ENCODE measurements at places on chromosomes 4 and X.

GRCh38 chrX:53813670-53814440 is 127.3 kb upstream of the HUWE1 start:
- no peak for DNase-seq

DNA sequence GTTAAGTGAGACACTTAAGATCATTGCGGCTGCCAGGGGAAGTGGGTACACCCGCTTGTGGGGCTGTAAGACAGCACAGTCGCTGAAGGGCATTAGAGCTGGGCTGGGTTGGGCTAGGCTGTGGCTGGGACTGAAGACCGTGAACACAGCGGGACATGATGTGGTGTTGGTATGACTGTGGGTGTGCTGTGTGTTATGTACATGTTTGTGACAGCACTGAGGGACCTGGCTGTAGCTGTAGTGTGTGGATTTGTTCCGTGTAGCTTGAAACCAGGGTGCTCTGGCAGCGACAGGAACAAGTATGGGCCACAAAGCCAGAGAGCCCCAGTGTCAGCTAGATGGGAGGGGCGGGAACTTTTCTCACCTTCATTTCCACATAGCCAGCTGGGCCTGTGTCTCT is 82.1 kb downstream of the NHSL2 start:
- no peak for DNase-seq

DNA sequence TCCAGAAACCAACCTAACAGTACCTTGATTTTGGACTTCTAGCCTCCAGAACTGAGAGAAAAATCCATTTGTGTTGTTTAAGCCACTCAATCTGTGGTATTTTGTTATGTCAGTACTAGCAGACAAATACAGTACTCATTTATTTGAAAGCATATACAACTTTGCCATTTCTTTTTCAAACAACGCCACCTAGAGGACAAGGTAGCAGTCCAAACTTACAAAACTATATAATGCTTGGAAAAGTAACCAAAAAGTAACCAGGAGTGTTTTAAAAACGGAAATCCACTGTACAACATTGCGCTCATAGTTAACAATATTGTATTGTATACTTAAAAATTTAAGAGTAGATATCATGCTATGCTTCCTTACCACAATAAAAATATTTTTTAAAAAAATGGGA is 37.0 kb upstream of the FGF13 start:
- DNase-seq: no peak

DNA sequence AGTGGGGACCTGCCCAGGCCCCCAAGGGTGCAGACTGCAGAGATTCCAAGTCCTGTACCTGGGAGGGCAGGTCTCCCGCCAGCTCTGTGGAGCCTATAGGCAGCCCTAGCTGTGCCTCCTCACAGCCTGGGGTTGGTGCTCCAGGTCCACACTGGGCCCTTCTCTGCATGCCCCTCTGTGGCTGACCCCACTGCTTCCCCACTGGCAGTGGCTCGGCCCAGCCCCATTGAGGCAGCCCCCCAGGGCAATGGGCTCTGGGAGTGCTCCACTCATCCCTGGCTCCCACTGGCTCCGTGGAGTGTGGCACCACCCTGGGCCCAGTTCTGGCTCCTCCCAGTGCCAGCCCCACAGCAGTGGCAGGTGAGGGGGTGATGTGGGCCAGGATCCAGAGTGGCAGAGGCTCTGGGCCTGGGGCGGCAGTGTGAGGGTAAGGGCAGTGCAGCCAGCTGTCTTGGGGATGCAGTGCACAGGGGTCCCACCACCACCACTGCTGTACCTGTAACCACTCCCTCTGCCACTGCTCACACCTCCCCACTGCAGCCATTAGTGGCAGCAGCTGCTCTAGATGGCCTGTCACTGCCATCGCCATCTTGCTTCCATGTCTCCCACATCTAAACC is 312.2 kb downstream of the GPM6A start:
- no peak for DNase-seq

GRCh38 chr4:78320349-78320935 is 231.1 kb upstream of the ANXA3 start:
- DNase-seq: no peak

DNA sequence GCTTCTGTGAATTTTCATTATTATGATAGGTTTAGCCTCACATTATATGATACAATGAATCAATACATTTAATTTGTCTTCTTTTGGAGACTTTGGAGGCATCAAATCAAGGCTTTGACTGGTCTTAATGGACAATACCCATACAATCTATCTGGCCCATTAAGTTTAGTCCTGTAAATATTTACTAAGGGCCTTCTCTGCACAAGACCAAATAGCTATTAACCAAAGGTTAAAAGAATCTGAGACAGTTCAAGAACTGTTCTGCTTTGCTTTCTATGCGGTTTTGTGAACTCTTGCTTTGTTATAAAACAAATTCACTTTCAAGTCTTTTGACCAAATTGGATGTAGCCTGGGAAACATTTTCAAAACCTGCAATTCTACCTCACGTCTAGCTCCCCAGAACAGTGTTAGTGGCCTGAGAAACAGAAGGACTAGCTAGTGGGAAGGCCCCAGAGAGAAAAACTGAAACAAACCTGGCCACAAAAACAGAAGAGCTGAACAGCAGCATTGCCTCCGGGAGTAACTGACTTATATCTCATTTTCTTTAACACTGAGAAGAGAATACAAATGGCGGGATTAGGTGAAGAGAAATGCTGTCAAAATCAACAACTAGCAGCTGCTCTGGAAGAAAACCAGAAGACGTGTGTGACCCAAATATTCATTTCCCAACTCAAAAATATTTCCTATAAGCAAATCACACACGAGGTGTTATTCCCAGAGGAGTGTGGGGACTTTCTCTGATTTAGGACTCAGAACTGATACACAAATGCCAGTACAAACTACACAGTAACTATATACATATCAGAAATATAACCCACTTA is 548 bp downstream of the TLR1 start:
- DNase-seq: no peak

- no peak for DNase-seq
Observed at GRCh38 chr4:22686141-22686540, 6.6 kb upstream of the GBA3 start.

GRCh38 chrX:123487236-123487635 is 245.6 kb downstream of the THOC2 start:
- DNase-seq: no peak

All from keratinocyte (primary cell).